ENCODE measurements at places on chromosomes 3 and 15. TPM values are rescaled to one million over a fixed set of nuclear protein-coding genes. Genes with fewer than 3 reads are reported as not detected.

DNA sequence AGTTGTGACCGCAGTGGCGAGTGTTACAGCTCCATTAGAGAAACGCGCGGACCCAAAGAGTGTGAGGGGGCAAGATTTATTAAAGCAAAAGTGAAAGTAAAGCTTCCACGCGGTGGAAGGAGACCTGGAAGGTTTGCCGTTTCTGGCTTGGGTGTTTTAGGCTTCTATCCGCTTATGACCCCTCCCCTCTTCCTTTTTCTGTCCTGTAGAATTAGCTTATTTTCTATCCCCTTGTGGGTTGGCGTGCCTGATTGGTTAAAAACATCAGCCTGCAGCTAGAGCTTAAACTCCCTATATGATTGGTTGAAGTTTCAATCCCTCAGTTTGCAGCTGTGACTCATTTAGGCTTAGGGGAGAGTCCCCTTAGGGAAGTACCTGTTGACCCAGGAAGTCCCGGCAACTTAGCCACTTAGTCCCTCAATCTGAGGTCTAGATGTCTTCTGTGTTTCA, 39.6 kb downstream of the C3orf38 start:
- H3K36me3 ChIP-seq, result no peaks in the 10 kb centered on the region
- DNase-seq, result no peak

- H3K4me1 ChIP-seq, result no peaks in the 10 kb centered on the region
- no peak for DNase-seq
- H3K27me3 ChIP-seq, result no peaks in the 10 kb centered on the region
- H3K4me3 ChIP-seq, result no peak overlapping the region
- no peak overlapping the region for H3K27ac ChIP-seq
Measured at GRCh38 chr3:192275741-192276355, 451.5 kb downstream of the FGF12 start.

DNA sequence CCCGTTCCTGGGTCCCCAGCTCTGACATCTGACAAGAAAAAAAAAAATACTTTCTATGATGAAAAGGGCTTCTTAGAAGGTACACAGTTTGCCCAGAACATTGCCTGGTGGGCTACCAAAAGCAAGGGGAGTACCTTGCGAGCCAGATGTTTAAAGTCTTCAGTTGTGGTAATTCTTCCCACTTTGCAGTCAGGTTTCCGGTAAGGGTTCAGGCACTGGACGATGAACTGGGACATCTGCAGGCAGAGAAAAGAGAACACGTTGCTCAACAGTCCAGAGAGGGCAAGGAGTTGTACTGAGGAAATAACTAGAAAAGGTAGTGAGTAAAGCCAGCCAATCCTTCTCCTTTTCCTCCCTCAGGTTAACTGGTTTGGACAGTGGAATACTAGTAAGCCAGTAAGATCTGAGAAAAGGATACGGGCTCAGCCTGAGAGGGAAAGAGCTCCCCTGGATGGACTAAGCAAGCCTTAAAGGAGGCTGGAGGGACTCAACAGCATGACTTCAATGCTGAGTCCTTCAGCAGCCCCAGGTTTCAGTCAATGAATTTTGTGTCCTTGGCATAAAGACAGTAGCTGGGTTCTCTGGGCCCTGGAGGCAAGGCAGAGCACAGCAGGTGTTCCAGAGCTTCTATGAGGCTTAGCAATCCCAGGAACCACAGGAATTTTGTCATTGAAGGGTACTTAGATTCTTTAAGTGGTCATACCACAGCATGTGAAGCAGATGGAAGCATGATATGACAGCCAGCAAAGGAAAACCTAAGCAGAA, 38.2 kb downstream of the NBEAL2 start:
- H3K4me3 ChIP-seq, result no peak overlapping the region
- no peaks in the 10 kb centered on the region for H3K27me3 ChIP-seq
- H3K27ac ChIP-seq, result peak overlapping the region; percentile 18
- peaks cover 3% of the 10 kb centered on the region for H3K36me3 ChIP-seq

GRCh38 chr3:138890555-138891187, 55.9 kb upstream of the PIK3CB start:
- no peaks in the 10 kb centered on the region for H3K27me3 ChIP-seq
- no peak overlapping the region for H3K4me3 ChIP-seq
- no peaks in the 10 kb centered on the region for H3K4me1 ChIP-seq
- H3K36me3 ChIP-seq, result no peaks in the 10 kb centered on the region
- no peak overlapping the region for H3K27ac ChIP-seq
- DNase-seq, result no peak

DNA sequence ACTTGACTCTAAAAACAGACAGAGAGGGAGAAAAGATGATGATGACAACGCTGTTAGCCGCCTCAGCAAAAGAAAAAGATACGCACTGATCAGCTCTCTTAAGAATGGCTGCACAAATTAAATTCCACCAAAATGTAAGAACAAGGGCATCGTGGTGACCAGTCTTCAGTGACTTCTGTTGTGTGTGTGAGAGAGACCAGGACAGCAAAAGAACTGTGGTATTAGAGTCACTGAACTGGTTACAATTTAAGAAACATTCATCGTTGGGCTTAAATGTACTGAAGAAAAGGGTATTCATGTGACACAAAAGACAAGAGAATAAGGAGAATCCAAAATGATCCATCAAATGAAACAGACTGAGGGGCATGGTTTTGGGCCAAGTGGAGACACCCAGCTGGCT, 86.5 kb downstream of the SUCLG2 start:
- H3K27ac ChIP-seq, result no peak overlapping the region
- no peaks in the 10 kb centered on the region for H3K36me3 ChIP-seq
- no peak for DNase-seq
- no peak overlapping the region for H3K4me3 ChIP-seq
- no peaks in the 10 kb centered on the region for H3K4me1 ChIP-seq

DNA sequence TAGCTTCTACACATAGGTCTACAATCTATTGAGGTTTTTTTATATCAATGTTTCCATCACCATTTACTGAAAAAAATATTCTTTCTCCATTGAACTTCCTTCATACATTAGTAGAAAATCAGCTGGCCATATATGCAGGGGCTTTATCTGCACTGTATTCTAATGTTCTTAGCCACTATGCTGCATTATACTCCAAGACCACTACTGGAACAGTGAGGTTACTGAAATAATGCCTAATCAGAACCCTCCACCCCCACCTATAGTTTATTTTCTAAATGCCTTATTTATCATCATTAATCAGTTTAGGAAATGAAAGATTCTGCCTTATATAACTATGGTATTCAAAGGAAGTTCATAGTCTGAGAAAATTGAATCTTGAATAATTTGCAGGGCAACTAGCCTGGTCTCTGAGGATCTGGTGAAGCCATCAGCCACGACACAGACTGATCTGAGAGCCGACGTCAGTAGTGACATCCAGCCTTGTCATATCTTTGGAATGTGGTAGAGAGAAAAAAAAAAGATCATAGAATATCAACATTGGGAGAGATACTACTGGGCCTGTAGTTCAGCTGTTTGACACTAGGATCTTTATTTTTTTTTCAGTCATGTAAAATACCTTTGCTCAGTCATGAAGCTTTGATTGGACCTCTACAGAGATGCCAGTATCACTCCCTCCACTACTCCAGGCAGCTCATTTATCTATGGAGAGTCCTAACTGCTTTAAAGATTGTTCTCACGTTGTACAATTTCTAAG, 66.6 kb downstream of the P3H2 start:
- no peak overlapping the region for H3K27ac ChIP-seq
- no peak overlapping the region for H3K4me3 ChIP-seq
- no peaks in the 10 kb centered on the region for H3K4me1 ChIP-seq
- DNase-seq, result no peak
- no peaks in the 10 kb centered on the region for H3K36me3 ChIP-seq

GRCh38 chr3:195240939-195241338, 30.0 kb downstream of the XXYLT1 start:
- H3K27me3 ChIP-seq, result no peaks in the 10 kb centered on the region
- H3K27ac ChIP-seq, result no peak overlapping the region
- H3K36me3 ChIP-seq, result no peaks in the 10 kb centered on the region
- no peak for DNase-seq
- H3K4me3 ChIP-seq, result no peak overlapping the region
- no peaks in the 10 kb centered on the region for H3K4me1 ChIP-seq

DNA sequence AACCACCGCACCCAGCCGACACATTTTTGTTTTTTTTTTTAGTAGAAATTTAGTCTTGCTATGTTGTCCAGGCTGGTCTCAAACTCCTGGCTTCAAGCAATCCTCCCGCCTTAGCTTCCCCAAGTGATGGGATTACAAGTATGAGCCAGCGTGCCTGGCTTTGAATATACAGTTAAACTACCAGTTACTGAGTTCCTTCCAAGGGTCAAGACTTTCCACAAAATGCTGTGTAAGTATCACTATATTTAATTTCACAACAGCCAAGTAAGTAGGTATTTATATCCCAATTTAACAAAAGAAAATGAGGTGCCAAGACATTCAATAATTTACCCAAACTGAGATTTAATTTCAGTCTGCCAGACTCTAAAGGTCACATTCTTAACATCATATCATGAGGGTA, 181.3 kb upstream of the TMC3 start:
- H3K36me3 ChIP-seq, result no peaks in the 10 kb centered on the region
- H3K27ac ChIP-seq, result no peak overlapping the region
- no peak for DNase-seq
- H3K4me3 ChIP-seq, result no peak overlapping the region

DNA sequence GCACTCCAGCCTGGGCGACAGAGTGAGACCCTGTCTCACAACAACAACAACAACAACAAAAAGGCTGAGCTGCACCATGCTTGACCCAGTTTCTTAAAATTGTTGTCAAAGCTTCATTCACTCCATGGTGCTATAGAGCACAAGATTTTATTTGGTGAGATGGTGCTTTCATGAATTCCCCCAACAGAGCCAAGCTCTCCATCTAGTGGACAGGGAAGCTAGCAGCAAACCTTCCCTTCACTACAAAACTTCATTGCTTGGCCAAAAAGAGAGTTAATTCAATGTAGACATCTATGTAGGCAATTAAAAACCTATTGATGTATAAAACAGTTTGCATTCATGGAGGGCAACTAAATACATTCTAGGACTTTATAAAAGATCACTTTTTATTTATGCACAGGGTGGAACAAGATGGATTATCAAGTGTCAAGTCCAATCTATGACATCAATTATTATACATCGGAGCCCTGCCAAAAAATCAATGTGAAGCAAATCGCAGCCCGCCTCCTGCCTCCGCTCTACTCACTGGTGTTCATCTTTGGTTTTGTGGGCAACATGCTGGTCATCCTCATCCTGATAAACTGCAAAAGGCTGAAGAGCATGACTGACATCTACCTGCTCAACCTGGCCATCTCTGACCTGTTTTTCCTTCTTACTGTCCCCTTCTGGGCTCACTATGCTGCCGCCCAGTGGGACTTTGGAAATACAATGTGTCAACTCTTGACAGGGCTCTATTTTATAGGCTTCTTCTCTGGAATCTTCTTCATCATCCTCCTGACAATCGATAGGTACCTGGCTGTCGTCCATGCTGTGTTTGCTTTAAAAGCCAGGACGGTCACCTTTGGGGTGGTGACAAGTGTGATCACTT, 2.0 kb downstream of the CCR5 start:
- no peak for DNase-seq
- H3K4me1 ChIP-seq, result peaks cover 60% of the 10 kb centered on the region
- H3K4me3 ChIP-seq, result peak overlapping the region; percentile 25
- H3K27ac ChIP-seq, result no peak overlapping the region

- no peak within 1 kb of the TSS for H3K27ac ChIP-seq
- H3K4me3 ChIP-seq, result no peak within 1 kb of the TSS
- DNase-seq, result no peak
Measured at GRCh38 chr3:74614107-74614967, at the start of gene CNTN3. Gene CNTN3, minus strand, starts transcription at chr3:74614659. Its CDS starts 93,547 bp downstream, at chr3:74521112.

DNA sequence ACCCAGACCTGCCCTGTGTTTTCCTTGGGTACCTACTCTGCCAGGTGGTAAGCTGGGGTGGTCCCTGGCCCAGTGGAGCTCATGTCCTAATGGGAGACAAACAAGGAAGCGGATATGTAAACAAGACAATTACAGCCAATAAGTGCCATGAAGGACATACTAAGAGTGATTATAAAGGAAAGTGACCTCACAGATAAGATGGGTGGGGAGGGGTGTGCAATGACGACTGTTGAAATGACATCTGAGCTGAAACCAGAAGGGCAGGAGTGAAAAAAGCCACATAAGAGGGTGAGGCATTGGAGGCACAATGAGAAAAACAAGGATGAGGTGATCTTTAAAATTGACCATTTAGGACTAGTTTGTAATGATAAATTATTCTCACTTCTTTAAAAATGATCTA, 336.2 kb upstream of the IL12A start:
- no peaks in the 10 kb centered on the region for H3K36me3 ChIP-seq
- no peaks in the 10 kb centered on the region for H3K27me3 ChIP-seq
- DNase-seq, result no peak
- no peak overlapping the region for H3K27ac ChIP-seq

The CAPN3 gene
- total RNA-seq, result 14.6 TPM

The EPHA3 gene
- total RNA-seq, result not detected

The MEX3B gene
- 1.00 TPM for total RNA-seq

The PYGO1 gene
- total RNA-seq, result not detected

The ADGRG7 gene
- not detected for total RNA-seq

The ARIH1 gene
- 191 TPM for total RNA-seq

The ZNF774 gene
- total RNA-seq, result 0.41 TPM

The ZNF385D gene
- not detected for total RNA-seq

All from naive thymus-derived CD4-positive, alpha-beta T cell (primary cell).